ENCODE measurements at places on chromosomes 5 and 9. TPM values are rescaled to one million over a fixed set of nuclear protein-coding genes. Genes with fewer than 3 reads are reported as not detected.

The IFNA21 gene
- polyA plus RNA-seq = not detected

The FGF1 gene
- 29.6 TPM for polyA plus RNA-seq

The TAF11L8 gene
- not detected for polyA plus RNA-seq

The OR13C3 gene
- polyA plus RNA-seq = not detected

The FGD3 gene
- not detected for polyA plus RNA-seq

The CYSRT1 gene
- 0.75 TPM for polyA plus RNA-seq

The SLC34A3 gene
- not detected for polyA plus RNA-seq

The ANKRD55 gene
- polyA plus RNA-seq = not detected

The NEURL1B gene
- polyA plus RNA-seq = 0.13 TPM

The PCDHGB1 gene
- 0.16 TPM for polyA plus RNA-seq

The PRDM9 gene
- not detected for polyA plus RNA-seq

Data from GM23248 (cell line).